ENCODE measurements at places on chromosomes 3 and 15. TPM values are rescaled to one million over a fixed set of nuclear protein-coding genes. Genes with fewer than 3 reads are reported as not detected.

DNA sequence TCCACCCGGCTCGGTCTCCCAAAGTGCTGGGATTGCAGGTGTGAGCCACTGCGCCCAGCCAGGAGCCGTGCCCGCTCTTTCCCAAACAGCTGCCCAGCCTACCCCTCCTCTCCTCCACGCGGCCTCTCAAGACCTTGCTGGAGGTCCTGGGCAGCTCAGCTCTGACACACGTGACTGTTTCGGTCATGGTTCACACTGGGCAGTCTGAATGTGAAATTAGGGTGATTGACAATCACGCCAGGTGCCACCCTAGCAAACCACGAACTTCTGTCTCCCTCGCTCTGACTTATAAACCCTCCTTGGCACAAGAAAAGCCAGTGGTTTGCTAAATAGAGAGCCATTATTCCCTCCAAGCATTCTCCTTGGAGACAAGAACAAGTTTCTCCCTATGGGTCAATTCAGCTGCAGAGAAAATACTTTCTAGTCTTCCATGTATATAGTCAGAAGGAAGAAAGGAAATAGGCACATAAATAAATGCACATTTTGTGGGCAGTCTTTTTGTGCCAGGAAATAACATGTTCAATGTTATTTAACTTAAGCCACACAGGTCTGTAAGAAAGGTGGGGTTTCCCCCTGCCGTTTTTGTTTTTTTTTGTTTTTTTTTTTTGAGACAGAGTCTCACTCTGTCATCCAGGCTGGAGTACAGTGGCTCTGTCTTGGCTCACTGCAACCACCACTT is 121.9 kb upstream of the MEF2A start:
- DNase-seq = no peak

- no peak for DNase-seq
Observed at GRCh38 chr3:84717894-84718293, 240.9 kb upstream of the CADM2 start.

GRCh38 chr15:68224546-68225250 is 4.8 kb downstream of the CLN6 start:
- no peak for DNase-seq

DNA sequence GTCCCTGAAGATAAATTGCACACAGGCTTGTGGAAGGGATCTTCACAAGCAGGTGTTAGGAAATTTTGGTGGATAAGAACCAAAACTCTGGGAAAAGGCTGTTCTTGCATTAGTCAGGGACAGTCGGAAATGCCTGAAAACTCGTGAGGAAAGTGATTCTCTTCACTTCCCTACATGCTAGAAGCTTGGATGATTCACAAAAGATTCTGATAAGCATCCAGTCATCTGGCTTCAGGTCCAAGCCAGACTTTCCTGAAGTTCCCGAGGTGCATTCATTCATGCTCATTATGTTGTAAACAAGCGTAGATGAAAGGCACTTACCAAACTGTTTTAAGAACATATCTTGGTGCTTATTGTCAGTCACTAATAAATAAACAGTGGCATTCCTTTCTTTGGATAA is 1028.7 kb downstream of the NTRK3 start:
- no peak for DNase-seq

DNA sequence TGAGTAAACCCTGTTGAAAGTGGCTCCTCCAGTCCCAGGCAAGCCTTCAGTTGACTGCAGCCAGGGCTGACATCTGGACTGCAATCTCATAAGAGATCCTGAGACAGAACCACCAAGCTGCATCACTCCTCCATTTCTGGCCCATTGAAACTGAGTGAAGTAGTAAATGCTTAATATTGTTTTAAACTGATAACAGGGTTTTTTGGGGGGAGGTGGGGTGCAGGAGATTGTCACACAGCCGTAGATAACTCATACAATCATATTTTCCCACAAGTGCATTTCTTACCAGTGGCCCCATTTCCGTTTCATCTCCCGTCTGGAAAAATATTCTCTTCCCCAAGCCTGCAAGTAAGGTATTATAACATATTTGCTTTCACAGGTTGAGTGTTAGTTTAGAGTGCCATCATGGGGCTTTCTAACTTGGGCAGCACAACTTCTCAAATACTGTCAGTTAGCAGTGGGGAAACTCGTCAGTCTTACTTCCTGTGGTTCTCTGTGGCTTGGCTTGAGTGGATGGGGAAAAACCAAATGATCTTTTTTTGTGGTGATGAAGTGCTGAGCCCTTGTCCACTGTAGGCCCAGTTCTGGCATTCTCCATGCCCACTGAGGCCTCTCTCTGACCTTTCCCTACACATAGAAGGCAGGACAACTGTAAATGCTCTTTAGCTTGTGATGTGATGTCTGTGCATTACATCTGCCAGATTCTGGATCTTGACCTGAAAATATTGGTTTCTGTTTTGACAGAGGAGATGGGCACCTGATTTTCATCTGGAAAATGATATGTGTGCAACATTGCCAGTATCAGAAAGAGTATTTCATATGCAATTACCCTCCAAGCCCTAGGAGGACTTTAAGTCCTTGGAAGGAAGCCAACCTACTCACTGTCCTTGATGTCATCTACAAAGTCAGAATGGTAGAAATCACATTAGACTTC is 90.1 kb upstream of the BHLHE40 start:
- DNase-seq = peak; percentile 6

DNA sequence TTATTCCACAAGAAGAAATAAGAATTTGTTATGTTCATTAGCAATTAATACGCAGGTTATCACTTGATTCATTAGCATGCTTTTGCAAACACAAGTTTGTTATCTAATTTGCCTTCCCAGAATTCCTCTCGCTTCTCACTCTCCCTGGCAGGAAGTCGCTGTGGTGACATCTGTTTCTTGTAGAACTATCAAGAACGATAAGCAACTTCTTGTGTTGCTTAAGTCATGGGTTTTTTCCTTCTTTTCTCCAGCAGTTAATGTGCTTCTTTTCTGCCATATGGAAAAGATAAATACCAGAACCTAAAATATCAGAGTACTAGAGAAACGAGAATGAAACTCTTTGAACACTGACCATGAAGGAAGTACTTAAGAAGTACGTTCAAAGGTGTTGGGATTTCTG is 99.8 kb upstream of the CHMP2B start:
- DNase-seq = no peak

DNA sequence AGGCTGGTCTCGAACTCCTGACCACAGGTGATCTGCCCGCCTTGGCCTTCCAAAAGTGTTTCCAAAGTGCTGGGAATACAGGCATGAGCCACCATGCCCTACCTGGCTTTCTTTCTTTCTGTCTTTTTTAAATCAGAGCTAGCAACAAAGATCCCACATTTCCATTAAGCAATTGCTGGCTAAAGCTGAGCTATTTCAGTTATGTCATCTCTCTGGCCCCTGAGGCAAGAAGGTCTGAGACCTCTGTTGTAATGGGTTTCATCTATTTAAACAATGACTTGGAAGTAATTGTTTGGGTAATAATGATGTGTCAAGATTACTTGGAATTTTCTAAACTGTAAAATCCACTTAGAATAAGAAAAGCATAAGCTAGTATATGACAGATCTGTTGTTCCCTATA is 30.2 kb upstream of the CRBN start:
- DNase-seq = no peak

GRCh38 chr3:132399054-132399929 is 18.0 kb upstream of the DNAJC13 start:
- no peak for DNase-seq

DNA sequence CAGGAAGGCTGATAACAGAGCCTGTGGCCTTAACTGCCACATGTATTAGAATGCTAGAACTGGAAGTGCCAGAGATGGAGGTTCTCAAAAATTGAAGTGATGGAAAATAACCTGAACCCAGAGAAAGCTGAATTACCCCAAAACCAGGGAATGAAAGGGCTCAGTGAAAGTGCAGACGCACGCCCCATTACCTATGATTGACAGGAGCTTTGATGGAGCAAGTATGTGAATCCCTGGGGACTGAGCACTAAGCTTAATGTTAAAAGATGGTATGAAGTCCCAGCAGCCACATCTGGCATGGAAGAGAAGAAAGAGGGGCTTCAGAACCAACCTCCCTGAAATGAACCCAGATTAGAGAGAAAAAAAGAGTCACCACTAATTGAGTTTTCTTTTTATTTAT is 118.4 kb upstream of the FHIT start:
- no peak for DNase-seq

GRCh38 chr3:28328188-28329151 is 20.1 kb upstream of the ZCWPW2 start:
- DNase-seq = no peak

Gene CDC25A
- total RNA-seq = 1.1 TPM

Gene COLQ
- total RNA-seq = 10.2 TPM

Gene GOLGA8R
- total RNA-seq = 3.8 TPM

Gene PYGO1
- total RNA-seq = 0.18 TPM

Gene OCA2
- total RNA-seq = not detected
